ENCODE measurements at places on chromosomes 3 and 15.

DNA sequence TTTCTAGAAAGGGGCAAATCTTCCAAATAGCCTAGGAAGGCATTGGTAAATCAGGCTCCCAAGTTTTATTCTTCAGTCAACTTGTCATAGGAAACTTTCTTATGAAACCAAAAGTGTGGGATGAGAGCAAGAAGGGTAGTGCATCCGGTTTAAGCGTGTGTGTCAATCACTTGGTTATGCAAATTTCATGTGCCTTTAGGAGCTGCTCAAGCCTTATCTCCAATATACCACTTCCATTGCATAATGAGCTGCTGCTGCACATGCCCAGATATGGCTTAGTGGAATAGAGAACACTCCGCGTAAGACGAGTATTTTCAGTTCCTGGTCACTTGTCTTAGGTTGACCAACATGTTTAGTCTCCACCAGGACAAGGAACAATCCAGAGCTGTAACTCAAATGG lies 242.1 kb downstream of the CBLB start:
- DNase-seq, result no peak

DNA sequence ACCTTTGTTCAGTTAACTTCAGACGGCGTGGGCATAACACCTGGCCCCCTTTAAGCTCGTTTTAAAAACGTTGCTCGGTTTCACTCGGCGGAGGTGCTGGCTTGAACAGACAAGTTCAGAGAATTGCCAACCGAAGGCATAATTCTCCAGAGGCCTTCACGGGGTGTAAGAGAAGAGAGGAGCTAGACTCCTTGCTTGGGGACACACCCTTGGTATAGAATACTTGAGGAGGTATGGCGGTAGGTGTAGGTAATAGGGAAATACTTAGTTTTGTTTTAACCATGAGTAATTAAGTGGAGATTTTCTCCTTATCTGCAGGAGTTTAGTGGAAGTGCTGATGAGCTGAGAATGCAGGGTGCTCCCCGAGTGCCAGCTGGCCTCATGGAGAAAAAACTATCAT lies 921 bp downstream of the FBXL2 start:
- DNase-seq, result no peak

DNA sequence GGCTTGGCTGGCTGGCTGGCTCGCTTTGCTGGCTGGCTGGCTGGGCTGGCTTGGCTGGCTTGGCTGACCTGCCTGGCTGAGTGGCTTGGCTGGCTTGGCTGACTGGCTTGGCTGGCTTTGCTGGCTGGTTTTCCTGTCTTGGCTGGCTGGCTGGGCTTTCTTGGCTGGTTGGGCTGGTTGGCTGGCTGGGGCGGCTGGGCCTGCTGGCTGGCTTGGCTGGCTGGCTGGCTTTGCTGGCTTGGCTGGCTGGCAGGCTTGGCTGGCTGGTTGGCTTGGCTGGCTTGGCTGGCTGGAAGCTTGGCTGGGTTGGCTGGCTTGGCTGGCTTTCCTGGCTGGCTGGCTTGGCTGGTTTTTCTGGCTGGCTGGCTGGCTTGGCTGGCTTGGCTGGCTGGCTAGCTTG lies 435.6 kb downstream of the GOLGA6L6 start:
- peak; percentile 0 for DNase-seq

DNA sequence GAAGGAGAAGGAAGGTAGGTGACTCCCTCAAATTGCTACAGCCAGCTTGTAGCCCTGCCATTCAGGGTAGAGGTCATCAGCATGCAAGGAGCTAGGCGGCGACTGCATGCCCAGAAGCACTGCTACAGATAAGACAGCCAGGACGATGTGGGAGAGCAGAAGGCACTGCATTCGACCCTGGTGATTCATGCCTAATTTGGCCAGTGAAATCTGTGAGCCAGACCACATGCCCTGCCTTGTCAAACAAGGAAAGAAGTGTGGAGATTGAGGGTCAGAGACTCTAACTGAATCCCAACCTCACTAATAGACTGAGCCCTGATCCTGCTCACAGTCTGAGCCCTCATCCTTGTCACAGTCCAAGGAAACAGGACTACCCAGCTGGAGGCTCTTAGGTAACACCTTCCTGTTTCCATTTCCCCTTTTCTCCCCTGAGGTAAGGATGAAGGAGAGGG lies 86.6 kb downstream of the LINGO1 start:
- peak; percentile 74 for DNase-seq

GRCh38 chr3:64104691-64105111 lies 81.4 kb upstream of the PSMD6 start:
- DNase-seq, result no peak

All from suppressor macrophage (primary cell).